ENCODE measurements at places on chromosomes 7 and 10.
A peak's percentile ranks its signal among the peaks of the same experiment; 100 is the strongest.

DNA sequence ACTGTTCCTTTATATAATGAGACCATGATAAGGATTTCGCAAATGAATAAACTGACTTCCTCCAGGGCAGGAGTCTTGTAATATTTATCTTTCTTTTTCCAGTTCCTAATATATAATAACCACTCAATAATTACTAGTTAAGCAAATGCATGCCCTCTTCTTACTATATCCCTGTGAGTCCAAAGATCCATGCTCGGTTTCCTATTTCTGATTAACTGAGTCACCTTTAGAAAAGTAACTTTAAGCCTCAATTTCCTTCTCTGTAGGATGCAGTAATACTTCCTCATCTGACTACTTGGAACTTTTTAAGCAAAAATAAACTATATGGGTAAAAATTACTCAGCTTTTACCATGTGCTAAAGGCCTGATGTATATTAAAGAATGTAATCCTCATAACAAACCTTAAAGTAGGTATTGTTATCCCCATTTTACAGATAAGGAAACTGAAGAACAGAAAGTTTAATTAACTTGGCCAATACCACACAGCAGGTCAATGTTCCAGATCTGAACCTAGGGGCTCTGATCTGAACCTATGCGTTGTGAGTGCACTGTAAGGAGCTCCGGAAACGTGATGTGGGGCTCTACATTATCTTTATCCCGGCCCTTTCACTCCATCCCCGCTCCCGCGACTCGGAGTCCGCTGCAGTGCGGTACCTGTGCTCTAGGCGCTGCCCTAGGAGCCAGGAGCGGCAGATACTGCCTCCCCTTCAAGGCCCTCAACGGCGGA is 458 bp downstream of the COX15 start:
- no peak for DNase-seq

DNA sequence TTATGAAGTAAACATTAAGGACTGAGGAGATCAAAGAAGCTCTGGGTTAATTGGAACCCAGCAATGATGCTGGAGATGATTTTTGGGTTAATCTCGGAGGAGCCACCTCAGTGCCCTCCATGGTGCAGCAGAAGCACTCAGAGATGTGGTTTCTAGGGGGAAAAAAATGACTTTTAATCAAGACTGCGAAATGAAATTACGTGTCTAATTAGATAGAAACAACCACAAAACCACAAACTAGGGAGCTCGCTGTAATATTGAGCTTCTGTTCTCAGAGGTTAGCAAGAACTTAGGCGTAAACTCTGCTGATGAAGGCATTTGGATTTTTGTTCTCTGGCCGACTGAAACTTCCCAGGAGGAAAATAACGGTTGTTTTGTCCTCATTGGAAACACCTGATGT is 319.0 kb downstream of the GRID1 start:
- no peak for DNase-seq

- no peak for DNase-seq
These were observed 185.6 kb upstream of the PRSS58 start for GRCh38 chr7:142443216-142444010.

DNA sequence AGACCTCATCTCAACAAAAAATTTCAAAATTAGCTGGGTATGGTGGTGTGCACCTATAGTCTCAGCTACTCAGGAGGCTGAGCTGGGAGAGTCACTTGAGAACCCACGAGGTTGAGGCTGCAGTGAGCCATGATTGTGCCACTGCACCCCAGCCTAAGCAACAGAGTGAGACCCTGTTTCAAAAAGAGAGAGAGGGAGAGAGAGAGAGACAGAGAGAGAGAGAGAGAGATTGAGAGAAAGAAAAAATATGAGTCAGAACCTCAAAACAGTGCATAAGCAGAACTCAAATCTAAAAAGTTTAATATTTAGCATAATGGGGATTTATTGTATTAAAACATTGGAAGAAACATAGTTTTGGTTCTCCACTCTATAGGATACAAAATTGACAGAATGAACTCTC is 17.5 kb upstream of the OTUD1 start:
- DNase-seq, result no peak

- no peak for DNase-seq
These were observed 272.8 kb upstream of the TCERG1L start for GRCh38 chr10:131584287-131584686.

- DNase-seq, result peak; percentile 27
These were observed 82.2 kb downstream of the PIK3CG start for GRCh38 chr7:106947244-106947728.

- DNase-seq, result no peak
These were observed 156.3 kb upstream of the CACNA2D1 start for GRCh38 chr7:82599895-82600294.
